ENCODE measurements at places on chromosomes 2 and 18.
A peak's percentile ranks its signal among the peaks of the same experiment; 100 is the strongest.

GRCh38 chr2:70431716-70432347, 121.8 kb downstream of the TGFA start:
- no peak for DNase-seq

DNA sequence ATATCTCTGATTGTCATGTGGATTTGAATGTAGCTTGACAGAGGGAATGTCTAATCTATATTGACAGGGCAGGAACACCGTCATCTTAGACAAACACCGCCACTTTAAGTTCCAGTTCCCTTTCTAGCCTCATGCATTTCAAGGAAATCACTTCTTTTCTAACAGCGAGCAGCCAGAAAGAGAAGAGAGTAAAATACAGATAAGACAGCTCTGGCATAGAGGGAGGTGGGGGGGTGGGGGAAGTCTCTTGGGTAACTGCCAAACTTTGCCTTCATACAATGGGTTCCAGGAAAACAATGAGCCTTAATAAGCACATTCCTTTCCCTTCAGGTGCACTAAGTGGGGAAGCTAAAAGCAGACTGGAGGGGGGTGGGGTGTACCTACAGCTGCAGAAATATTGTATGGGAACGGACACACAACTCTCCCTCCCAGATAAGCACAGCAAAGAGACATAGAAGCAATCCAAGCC, 37.2 kb downstream of the CASP10 start:
- no peak for DNase-seq

DNA sequence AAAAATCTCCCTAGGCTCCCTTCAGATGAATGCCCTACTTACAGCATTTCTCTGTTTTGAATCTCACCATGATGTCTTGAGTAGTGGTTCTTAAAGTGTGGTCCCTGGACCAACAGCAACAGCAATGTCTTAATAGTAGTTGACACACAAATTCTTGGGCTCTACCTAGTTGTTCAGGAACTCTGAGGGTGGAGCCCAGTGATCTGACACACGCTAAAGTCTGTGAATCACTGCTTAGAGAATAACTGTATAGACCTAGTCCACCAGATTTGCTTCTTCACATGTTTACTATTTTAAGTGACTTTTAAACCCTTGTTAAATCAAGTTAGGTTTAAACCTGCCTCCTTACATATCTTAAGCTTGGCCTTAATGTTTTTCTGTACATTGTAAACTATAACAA, 47.6 kb upstream of the ARHGAP15 start:
- no peak for DNase-seq

GRCh38 chr2:153715218-153715850, 156.4 kb upstream of the GALNT13 start:
- no peak for DNase-seq

- DNase-seq = no peak
These were observed 47.1 kb downstream of the CDCA7 start for GRCh38 chr2:173401716-173402326.

DNA sequence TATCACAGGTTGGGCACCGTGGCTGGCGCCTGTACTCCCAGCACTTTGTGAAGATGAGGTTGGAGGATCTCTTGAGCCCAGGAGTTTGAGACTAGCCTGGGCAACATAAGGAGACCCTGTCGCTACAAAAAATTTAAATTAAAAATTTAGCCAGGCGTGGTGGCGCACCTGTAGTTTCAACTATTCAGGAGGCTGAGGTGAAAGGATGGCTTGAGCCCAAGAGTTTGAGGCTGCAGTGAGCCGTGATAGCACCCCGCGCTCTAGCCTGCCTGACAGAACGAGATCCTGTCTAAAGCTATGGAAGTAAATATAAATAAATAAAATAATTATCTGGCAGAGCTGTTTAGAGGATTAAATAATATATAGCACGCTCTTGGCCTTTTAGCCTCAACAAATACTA, 1.4 kb upstream of the SH3RF3 start:
- no peak for DNase-seq

DNA sequence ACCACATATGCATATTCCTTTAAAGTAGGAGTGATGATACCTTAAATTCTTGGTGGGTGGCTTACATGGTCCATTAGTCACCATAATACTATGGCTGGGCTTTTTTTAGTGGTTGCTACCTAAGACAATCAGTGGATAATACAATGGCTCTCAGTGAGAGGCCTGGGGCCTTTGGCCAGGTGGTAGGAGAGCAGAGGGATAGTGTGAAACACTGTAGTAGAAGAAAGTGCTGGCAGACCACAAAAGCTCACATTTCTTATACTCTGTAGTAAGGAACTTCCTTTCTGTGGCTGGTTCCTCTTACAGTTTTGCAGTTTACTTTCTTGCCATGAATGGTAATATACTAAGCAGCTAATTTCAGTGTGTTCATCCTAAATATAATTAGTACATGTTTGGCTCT, 583.5 kb downstream of the XIRP2 start:
- DNase-seq = no peak

- DNase-seq = peak; percentile 89
These were observed 24.9 kb downstream of the CIDEA start for GRCh38 chr18:12278741-12279682.

DNA sequence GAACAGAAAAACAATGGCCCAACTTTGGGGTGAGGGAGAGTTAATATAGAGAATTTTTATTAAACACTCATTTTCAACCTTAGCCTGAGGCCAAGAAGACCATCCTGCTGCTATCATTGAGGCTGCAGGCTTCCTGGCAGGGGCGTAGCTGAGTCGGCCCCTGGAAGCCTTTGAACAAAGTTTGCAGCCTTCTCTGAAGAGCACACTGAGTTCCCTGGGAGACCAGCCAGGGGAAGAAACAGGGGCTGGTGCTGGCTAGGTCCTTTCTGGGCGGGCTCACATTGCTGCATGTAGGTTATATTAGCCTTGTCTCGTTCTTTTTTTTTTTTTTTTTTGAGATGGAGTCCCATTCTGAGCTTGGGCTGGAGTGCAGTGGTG, 126.8 kb upstream of the HS6ST1 start:
- DNase-seq = no peak

GRCh38 chr2:113896791-113897190, 6.9 kb downstream of the ACTR3 start:
- no peak for DNase-seq

GRCh38 chr18:66749030-66749429, 145.1 kb upstream of the CDH19 start:
- no peak for DNase-seq

GRCh38 chr18:54389143-54389505, 31.4 kb downstream of the C18orf54 start:
- DNase-seq = no peak

- DNase-seq = no peak
These were observed 56.8 kb upstream of the RASGRP3 start for GRCh38 chr2:33419581-33420200.

DNA sequence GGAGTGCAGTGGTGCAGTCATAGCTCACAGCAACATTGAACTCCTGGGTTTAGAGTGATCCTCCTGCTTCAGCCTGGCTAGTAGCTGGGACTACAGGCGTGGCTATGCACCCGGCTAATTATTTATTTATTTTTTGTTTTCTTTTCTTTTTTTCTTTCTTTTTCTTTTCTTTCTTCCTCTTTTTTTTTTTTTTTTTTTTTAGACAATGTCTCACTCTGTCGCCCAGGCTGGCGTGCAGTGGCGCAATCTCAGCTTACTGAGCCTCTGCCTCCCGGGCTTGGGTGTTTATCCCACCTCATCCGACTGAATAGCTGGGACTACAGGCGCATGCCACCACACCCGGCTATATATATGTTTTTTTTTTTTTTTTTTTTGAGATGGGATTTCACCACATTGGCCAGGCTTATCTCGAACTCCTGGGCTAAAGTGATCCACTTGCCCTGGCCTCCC, 1.4 kb upstream of the ANXA4 start:
- no peak for DNase-seq

- DNase-seq = no peak
These were observed 285.4 kb downstream of the ZEB2 start for GRCh38 chr2:144234542-144234871.

- DNase-seq = no peak
These were observed 171.8 kb downstream of the CDH2 start for GRCh38 chr18:28005164-28005563.

- DNase-seq = no peak
These were observed 16.4 kb downstream of the SKOR2 start for GRCh38 chr18:47235096-47235495.

DNA sequence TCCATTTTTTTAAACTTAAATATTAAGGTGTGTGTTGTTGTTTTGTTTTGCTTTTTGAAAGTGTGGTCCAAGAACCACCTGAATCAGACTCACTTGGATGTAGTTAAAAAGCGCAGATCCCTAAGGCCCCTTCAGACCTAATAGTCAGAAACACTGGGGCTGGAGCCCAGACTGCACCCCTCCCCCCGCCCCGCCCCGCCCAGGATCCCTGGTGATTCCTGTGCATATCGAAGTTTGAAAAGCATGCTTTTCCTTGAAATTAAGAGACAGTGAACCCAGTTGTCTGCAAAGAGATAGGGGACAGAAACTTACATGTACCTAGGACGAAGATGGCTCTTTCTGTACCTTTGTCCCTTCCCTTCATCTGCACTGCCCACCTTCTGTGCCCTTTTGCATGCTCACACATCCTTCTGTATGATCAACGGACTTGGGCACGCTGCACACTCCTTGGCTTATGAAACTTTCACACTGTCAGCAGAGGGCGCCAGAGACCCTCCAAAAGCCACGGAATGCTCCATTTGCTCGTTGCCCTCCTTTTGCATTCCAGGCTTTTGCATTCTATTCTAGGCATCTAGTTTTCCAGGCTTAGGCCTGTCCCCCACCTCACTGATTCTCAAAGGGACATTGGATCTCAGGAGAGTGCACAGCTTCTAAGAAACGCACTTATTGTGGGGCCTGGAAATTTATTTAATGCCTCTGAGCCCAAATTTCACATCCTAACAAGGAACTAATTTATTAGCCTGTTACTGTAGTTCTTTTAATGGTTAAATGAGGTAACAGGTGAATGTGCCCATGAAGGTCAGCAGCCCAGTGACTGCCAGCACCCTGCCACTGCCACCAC, 32.8 kb upstream of the SLC14A1 start:
- peak; percentile 63 for DNase-seq

DNA sequence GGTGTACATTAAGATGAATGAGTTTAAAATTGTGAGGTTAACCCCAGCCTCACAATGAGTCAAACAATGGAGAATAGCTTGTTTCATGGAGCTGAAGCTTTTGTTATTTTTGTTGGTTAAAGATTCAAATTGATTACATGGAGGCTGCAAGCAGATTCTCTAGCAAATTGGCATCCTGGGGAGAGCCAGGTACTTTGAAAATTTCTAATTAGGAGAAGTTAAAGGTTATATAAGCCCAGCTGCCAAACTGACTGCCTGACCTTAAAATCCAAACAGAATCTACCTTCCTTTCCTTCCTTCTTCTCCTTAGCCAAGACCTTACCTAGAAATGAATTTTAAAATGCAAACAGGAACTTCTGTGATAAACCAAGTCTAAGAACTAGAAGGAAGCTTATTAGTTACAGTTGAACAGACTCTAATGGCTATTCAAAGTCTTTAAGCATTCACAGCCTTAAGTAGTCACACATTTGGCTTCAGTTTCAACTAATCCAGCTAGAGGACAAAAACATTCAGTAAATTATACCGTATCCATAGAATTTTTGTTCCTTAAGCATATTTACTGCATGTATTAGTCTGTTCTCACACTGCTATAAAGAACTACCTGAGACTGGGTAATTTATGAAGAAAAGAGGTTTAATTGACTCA, 31.5 kb upstream of the PGAP1 start:
- no peak for DNase-seq

DNA sequence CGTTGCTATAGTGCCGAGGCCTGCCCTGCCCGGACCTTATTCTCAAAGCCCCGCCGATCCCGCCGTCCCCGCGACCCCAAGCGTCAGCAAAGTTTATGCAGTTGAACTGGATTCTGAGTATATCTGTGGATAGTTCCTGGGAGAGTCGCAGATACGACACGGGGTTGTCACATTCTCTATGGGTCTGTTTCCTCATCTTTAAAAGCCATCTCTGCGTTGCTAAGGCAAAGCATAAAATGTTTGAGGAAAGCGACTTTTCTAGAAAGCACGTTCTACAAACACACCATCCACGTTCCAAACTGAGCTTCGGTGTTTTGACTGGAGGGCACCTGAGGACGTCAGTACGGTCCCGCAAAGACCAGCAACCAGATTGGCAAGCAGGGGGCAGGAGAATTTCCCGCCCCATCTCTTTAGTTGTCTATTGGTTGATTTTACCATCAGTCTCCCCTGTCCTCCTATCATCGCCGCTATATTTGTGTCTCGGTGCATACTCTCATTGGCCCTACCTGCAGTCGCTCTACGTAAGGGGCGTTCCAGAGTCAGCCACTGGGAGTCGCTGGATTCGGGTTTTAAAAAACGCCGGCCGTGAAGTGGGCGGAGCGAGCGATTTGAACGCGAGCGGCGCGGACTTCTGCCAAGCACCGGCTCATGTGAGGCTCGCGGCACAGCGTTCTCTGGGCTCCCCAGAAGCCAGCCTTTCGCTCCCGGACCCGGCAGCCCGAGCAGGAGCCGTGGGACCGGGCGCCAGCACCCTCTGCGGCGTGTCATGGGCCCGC, at the start of gene CENPA:
Gene CENPA (plus strand): TSS at position 626 of the 776 bp plus-strand sequence. CDS start 141 bp downstream, at position 767.
- DNase-seq = peak; percentile 99

DNA sequence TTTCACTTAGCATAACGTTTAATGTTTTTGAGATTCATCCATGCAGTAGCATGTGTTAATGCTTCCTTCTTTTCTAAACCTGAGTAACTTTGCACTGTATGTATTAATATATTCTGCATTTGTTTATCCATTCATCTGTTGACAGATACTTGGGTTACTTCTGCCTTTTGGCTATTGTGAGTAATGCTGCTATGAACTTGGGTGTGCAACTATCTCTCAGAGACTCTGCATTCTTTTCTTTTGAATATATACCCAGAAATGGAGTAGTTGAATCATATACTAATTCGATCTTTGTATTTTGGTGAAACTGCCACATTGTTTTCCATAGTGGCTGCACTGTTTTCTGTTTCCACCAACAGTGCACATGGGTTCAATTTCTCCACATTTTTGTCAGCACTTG, 128.3 kb downstream of the SH3BP4 start:
- DNase-seq = no peak

GRCh38 chr2:28201671-28202180, 190.9 kb upstream of the FOSL2 start:
- DNase-seq = peak; percentile 43

Data from fibroblast of the conjunctiva (primary cell).